ENCODE measurements at places on chromosomes 16 and 17. TPM values are rescaled to one million over a fixed set of nuclear protein-coding genes. Genes with fewer than 3 reads are reported as not detected.

Gene SLC6A4
- not detected for total RNA-seq

Gene G6PC1
- not detected for total RNA-seq

Gene AKAP1
- 55.6 TPM for total RNA-seq

Gene TNFSF12
- 12.2 TPM for total RNA-seq

Gene MYH11
- 0.09 TPM for total RNA-seq

All from A549 treated with dexamethasone at 1 μM for 4 hours (cell line).